ENCODE measurements at places on chromosomes 1 and 21. TPM values are rescaled to one million over a fixed set of nuclear protein-coding genes. Genes with fewer than 3 reads are reported as not detected.
A peak's percentile ranks its signal among the peaks of the same experiment; 100 is the strongest.

DNA sequence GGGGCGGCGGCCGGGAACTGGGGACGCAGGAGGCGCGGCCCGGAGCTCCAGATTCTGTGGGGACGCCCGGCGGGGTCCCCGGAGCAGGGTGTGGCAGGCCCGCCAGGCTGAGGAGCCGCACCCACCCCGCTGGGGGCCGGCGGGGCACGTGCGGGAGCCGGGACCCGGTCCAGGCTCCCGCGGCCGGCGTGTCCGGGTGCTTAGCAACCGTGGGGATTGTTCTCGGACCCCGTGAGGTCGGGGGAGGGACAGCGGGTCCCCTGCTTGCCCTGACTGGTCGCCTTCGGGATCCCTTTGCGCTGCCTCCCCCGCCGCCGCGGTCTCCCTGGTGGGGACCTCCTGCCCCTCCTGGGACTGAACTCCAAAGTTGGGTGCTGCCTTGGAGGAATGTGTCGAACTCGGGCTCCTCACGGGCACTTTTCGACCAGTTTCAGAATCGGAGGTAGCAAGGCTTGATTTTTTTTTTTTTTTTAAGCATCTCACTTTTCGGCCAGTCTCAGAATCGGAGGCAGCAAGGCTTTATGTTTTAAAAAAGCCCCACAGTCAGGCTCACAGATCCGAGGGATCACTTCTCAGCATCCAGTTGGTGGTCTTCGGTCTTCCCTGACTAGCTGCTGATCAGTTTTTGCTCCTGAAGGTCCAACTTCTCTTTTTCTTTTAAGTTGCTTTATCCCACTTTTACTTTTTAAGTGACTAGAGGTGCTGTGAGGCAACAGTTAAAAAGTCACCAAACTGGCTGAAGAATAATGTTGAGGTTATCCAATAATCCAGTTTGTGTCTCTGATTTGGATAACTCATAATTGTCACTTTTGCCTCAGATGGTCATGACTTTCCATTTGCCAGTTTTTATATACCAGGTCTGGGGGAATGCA is 648 bp downstream of the FAM76A start:
- peak; percentile 31 for DNase-seq

DNA sequence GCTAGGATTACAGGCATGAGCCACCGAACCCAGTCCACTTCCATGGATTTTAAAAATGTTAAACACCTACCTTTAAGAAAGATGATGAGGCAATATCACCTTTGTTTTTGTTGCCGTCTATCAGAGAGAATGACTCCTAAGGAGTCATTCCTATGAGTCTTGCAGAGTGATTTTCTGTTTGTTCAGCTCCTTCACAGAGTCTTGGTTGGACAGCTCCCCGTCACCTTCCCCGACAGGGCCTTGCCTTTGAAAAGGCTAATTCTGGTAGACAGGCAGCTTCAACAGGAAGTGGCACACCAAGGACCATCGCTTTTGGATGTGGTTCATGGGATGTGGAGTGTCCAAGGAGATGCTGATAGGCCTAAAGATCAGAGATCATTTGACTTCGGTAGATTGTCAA is 17.5 kb downstream of the ZBTB18 start:
- DNase-seq = no peak

Gene LRRIQ3
- total RNA-seq = 1.8 TPM

- DNase-seq = no peak
Measured at GRCh38 chr1:49293016-49293415, 516.3 kb upstream of the BEND5 start.

- DNase-seq = no peak
Measured at GRCh38 chr1:153563991-153564390, 1.7 kb downstream of the S100A2 start.

- no peak for DNase-seq
Measured at GRCh38 chr1:235015291-235015985, 113.2 kb downstream of the TOMM20 start.

DNA sequence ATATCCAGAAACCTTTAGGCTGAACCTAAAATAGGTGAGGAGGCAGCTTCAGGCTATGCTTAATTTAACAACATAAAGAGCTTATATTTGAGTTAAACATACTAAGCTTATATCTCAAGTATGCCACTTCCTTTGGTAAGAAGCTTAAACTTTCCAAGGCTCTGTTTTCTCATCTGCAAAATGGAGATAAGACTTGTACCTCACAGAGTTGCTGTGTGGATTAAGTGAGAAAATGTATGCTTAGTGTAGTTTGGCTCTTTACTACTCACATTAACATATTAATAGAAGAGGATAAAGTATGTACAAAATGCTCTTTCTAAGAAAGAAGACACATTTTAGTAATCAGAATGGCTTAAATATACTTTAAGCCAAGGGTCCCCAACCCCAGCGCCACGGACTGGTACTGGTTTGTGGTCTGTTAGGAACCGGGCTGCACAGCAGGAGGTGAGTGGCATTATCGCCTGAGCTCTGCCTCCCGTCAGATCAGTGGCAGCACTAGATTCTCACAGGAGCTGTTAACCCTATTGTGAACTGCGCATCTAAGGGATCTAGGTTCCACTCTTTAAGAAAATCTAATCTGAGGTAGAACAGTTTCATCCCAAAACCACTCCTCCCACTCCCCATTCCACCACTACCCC is 77.2 kb downstream of the HS2ST1 start:
- no peak for DNase-seq

DNA sequence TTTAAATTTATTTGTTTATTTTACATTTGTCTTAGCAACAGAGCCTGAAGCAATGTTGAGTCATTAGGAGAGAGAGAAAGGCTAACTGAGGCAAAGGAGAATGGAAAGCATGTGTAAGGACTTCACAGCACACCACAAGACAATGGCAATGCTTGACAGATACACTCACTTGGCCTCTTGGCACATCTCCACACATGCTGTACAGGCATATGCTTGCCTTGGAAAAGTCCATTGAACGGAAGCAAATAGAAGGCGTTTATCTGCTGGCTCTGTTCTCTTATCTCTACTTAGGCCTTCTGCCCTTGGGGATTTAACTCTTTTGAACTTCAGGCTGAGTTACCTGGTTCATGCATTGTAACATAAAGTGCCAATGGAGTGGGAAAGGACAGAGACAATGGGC is 262.2 kb upstream of the POU3F1 start:
- DNase-seq = no peak

Gene NLRP3
- total RNA-seq = 0.58 TPM

Gene TENT5C
- total RNA-seq = not detected

DNA sequence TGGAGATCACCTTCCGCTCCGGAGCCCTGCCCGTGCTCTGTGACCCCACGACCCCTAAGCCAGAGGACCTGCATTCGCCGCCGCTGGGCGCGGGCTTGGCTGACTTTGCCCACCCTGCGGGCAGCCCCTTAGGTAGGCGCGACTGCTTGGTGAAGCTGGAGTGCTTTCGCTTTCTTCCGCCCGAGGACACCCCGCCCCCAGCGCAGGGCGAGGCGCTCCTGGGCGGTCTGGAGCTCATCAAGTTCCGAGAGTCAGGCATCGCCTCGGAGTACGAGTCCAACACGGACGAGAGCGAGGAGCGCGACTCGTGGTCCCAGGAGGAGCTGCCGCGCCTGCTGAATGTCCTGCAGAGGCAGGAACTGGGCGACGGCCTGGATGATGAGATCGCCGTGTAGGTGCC is 9.6 kb downstream of the SPATA46 start:
- no peak for DNase-seq

Gene GNAT2
- total RNA-seq = not detected

- DNase-seq = peak; percentile 99
Measured at GRCh38 chr1:161706482-161707347, at the start of gene FCRLA. Gene FCRLA (plus strand): TSS chr1:161707229. CDS start chr1:161707265, 36 bp downstream.

Gene KCNE2
- total RNA-seq = not detected

Gene ATP1A4
- total RNA-seq = not detected

- DNase-seq = peak; percentile 98
Measured at GRCh38 chr1:27299385-27300271, 22.3 kb upstream of the TMEM222 start.

DNA sequence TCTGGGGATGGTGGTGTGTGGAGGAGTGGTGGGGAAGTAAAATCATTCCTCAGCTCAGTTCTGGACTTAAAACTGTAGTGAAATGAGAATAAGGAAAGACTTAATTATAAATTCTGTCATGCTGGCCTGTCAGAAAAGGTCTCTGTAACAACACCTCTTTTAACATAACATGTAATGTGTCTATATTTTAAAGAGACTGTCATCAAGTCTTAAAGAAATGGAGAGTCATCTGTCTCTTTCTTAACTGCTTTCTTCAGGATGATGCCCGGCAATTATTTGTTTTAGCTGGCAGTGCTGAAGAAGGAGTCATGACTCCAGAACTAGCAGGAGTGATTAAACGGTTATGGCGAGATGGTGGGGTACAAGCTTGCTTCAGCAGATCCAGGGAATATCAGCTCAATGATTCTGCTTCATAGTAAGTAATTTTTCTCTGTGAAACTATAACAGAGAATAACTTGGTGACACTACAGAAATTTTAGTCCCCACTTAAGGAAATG is 30.6 kb downstream of the GNAI3 start:
- peak; percentile 21 for DNase-seq

- peak; percentile 52 for DNase-seq
Measured at GRCh38 chr1:111484391-111485026, 10.7 kb downstream of the C1orf162 start.

Gene ABCA4
- total RNA-seq = under 0.01 TPM

DNA sequence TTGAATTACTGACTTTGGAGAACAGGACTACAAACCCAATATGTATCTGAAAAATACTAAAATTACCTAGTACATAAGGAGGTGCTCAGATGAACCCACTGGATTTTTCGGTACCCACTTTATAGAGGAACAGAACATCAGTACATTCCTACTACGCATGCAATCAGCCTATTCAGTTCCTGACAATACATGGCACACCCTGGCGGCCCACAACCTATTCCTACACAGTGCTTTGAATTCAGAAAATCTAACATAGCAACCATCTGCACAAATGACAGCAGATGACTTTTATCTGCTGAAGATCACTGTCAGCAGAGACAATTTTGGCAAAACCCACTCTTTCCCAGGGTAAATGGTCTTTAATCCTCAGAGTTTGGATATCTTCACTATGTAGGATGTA is 257.1 kb upstream of the GREM2 start:
- DNase-seq = no peak

Gene CFAP57
- not detected for total RNA-seq

DNA sequence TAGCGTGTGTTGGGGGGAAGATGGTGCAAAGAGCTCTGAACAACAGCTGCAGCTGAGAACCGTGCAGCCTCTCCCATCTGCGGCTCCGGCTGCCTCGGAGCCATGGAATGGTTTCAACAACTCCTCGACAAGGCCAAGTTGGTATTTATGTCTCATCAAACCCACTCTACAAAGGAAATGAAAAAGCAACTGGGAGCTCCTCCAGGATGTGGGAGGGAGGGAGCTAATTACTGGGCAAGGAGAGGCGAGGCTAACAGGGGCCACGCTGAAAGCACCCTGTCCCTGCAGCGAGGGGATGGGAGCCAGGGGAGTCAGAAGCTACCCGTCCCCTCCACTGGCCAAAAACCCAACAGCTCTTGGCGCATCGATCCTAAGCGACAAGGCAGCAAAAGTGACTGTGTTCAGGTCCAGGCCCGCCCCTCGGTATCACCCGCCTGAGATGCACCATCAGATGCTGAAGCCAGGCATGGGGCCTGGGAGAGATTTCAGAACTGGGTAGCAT is 63.1 kb downstream of the ACOT7 start:
- DNase-seq = peak; percentile 80

DNA sequence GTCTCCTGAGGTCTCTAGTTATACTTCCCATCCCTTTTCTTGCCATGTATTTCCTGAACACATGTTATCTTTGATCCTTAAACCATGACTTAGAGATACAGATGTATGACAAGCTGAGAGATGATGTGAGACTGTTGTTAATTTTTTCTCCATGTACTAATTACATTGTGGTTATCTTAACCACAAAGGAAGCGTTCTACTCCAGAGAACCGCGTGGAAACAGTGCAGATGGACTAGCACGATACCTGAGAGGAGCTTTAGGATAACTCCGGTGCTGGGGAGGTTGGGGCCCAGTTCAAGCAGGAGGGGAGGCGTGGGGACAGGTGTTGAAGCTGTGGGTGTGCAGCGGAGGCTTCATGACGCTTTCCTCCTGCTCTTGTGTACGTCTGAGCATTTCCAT is 17.5 kb downstream of the PDE9A start:
- DNase-seq = no peak

Gene DISP3
- total RNA-seq = not detected

Gene GPR3
- total RNA-seq = 8.1 TPM

Gene HAPLN2
- total RNA-seq = not detected

GRCh38 chr21:41170859-41171609 is 3.1 kb downstream of the BACE2 start:
- peak; percentile 2 for DNase-seq

- DNase-seq = peak; percentile 43
Measured at GRCh38 chr1:8422510-8423268, 104.8 kb downstream of the SLC45A1 start.

GRCh38 chr1:29708381-29708780 is 472.1 kb downstream of the PTPRU start:
- DNase-seq = peak; percentile 50

Gene PTPRU
- 86.0 TPM for total RNA-seq

DNA sequence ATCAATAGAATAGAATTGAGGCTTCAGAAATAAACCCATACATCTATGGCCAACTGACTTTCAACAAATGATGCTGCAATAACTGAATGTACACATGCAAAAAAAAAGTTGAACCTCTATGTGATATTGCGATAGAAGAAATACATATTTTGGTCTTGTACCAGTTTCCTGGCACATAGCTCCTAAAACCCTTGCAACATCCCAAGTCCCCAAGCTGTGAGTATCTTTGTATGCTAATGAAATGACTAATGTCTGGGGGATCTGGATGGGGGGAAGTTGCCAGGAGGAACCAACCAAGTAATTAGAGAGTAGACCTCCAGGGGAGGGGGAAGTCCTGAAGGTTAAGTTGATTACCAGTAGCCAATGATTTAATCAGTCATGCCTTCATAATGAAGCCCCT is 24.4 kb downstream of the BLZF1 start:
- no peak for DNase-seq

Gene KLF18
- not detected for total RNA-seq

Gene TCP10L
- not detected for total RNA-seq

GRCh38 chr21:33374450-33375096 is 28.6 kb upstream of the IFNGR2 start:
- DNase-seq = peak; percentile 60

Gene TMEM82
- total RNA-seq = 0.11 TPM

Gene ADORA1
- 19.1 TPM for total RNA-seq

GRCh38 chr1:208668991-208669390 is 424.8 kb upstream of the PLXNA2 start:
- peak; percentile 6 for DNase-seq

Gene SHISAL2A
- not detected for total RNA-seq

- DNase-seq = no peak
Measured at GRCh38 chr1:47651311-47652089, 213.7 kb downstream of the FOXD2 start.

DNA sequence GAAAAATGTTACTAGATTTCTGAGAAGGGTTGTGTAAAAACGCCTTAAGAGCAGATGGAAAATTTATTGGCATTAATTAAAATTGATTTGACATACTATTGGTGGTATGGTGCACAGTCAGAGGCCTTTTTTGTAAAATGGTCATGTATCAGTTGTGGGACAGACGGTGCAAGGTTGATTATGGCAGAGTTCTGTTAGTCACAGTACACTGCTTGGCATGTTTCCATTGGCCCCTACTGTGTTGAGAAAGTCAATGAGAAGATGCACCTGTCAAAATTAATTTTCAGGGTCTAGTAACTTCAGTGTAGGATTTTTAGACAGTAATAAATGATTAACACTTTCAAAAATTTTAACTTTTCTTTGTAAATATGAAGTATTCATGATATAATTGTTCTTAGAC is 4.4 kb downstream of the B3GALT2 start:
- peak; percentile 55 for DNase-seq

- DNase-seq = no peak
Measured at GRCh38 chr1:176542352-176542751, 79.4 kb downstream of the PAPPA2 start.

- DNase-seq = no peak
Measured at GRCh38 chr21:40714536-40714935, 132.4 kb downstream of the DSCAM start.
